Activated CD8-positive, alpha-beta memory T cell treated with anti-CD3 and anti-CD28 coated beads for 1 hour (primary cell): ENCODE measurements at places on chromosomes 4 and X.

GRCh38 chr4:107693132-107693531, 26.9 kb downstream of the PAPSS1 start:
- no peak for DNase-seq

GRCh38 chr4:104524591-104524990, 29.9 kb upstream of the CXXC4 start:
- DNase-seq: no peak

DNA sequence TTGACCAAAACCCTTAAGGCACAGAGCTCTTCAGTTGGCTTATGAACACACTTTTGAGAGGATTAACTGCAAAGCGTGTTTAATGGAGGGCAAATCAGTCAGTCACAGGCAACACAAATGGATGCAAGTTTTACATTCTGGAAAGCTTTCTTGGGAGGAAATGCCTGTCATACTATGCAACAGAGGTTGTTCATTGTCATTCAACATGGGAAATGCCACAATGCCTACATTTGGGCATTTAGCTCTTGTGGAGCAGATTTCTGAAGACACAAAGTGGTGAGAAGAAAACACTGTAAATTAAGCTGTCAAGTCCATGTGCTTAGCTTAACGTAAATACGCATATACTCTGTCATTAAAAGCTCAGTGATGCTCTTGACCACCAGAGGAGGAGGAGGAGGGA, 41.1 kb downstream of the CBLL2 start:
- no peak for DNase-seq

DNA sequence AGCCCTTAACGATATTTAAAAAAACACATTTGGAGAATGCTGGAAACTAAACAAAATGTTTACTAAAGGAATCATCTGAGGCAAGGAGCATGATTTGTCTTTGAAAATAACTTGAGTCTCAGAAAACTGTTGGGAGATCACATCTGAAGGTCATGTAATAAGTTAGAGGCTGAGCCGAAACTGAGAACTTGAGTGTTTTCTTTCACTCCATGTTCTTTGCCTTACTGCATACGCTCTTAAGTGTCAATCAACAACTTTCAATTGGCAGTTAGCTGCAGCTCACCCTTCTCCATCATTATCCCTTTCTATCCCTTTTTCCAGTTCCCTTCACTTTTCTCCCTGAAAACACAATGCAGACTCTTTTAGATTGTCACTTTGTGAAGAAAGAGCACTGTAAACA, 216.2 kb downstream of the ADGRA3 start:
- DNase-seq: no peak

GRCh38 chrX:17744896-17745523, 7.7 kb downstream of the SCML1 start:
- DNase-seq: no peak

DNA sequence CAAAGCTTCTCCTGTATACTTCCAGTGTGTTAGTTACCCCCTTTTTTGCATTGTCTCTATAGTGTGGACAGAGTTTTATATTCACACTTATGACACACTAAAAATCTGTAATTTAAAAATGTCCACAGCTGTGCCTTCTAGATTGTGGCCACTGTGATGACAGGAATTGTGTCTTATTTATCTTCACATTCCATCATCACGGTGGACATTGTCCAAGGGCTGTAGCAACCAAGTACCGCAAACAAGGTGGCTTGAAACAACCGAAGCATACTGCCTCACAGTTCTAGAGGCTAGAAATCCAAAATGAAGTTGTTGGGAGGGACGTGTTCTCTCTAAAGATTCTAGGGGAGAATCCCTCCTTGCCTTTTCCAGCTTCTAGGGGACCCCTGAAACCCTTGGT, 32.3 kb downstream of the CHRNA9 start:
- no peak for DNase-seq

DNA sequence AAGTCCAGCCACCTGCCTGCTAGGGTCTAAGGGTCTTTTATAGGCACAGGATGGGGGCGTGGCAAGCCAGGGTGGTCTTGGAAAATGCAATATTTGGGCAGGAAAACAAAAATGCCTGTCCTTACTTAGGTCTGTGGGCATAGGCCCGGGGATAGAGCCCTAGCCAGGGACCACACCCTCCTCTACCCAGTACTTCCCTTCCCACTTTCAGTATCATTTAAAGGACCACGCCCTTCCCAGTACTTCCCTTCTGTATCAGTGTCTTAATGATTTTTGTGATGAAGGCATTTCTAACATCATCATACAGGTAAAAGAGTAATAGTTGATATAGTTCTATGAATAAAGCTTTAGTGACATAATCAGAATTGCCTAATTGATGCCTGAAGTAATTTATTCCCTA, 11.4 kb downstream of the BANK1 start:
- no peak for DNase-seq

DNA sequence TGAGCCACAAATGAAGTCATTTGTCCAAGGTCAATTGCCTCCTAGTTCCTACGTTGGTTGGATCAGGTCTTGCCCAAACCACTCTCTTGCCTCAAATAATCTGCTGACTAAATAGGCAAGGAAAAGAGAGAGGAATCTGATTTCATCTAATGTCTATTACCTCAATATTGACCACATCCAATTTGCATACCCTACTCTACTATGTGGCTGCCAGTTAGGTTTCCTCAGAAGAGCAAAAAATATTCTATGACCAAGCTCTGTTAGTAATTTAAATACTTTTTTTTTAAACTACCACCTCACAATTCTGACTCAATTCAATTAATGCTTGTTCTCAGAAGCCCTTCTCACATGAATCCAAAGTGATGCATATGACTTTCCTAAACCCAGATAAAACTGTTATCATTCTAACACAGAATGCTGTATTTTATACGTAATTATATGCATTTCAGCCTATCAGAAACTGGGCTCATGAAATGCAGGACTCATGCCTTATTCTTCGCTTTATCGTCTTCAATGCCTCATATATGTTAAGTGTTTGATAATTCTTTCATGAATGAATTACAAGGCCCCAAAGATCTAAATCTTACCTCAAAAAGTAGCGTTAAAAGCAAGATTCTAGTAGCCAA, 98.6 kb downstream of the HUWE1 start:
- no peak for DNase-seq

DNA sequence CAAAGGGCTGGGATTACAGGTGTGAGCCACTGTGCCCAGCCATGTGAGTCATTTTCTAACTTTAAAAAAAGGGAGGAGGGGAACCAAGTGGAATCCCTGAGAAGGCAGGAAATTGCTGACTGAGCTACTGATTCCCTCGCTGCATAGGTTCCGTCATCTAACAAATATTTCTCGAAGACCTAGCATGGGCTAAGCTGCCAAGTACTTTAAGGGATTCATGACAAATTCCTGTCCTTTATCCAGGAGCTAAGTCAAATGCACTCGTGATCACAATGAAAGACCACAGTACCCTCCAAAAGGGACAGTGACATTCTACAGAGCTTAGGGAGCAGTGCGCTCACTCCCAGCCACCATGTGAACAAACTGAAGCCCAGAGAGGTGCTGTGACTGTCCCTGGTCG, 33.2 kb upstream of the MAN2B2 start:
- DNase-seq: no peak

DNA sequence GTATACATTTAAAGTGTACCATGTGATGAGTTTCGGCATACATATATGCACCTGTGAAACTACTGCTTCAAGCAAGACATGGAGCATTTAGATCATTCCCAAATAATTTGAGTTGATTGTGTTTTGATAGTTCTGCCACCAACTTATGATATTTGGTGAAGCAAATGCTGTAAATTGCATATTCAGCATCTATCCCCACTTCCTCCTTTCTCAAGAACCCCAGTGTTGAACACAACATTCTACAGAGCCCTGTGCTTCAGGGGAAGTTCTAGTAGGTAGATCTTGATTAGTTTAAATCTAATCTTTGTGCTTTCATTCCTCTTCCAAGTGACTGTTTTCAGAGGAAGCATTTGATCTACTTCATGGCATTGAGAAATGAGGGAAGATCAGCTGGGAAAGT, 5.4 kb upstream of the SHROOM3 start:
- no peak for DNase-seq

- DNase-seq: no peak
Measured at GRCh38 chr4:109631532-109632108, 71.6 kb downstream of the MCUB start.

DNA sequence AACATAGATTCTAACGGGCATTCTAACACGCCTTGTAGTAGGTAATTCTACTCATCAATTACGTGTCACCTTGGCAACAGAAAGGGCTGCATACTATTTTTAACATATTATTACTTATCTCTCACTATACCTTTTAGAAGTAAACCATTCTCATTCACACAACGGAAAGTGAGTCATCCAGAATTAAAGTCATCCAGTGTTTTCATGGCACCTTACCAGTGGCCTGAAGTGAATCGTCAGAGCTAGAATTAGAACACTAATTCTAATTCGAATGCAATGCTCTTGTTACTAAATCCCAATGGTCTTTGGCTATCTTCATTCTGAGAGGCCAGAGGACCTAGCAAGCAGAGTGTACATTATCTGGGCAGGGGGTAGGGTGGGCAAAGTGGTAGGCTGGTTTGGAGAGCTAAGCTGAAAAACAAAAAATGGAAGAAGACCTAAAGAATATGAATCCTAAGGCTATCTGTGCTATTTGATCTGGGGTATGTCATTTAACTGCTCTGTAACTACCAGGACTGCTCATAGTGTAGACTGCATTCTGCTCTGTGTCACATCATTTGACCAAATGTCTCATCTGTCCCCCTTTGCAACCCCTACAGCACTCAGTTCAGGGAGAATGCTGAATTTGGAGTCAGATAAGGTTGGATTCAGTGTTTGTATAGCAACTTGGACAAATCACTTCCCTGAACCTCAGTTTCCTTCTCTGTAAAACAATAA, 96.5 kb downstream of the HDAC8 start:
- DNase-seq: no peak

- DNase-seq: no peak
Measured at GRCh38 chr4:107825072-107825824, 516 bp downstream of the SGMS2 start.

DNA sequence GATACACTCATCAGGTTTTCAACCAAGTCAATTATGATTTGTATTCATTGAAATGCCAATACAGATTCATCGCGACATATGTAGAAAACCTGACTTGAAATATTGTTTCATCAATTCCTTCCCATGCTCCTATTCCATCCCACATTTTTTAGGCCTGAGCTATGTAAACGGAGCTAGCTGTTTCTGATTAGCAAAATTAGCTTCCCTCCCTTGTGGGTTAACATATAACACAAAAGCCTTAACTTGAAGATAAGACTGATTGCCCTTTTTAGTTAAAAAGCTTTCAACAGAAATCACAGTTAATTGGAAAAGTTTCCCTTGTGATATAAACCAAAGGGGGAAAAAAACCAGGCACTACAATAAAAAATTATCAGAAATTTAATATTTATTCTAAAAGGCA, 32.8 kb upstream of the DCLK2 start:
- no peak for DNase-seq

- DNase-seq: no peak
Measured at GRCh38 chrX:154603438-154604430, 15.3 kb downstream of the CTAG1B start.

GRCh38 chrX:124086411-124086810, 124.9 kb downstream of the STAG2 start:
- no peak for DNase-seq

- no peak for DNase-seq
Measured at GRCh38 chrX:47172549-47172948, 21.1 kb upstream of the UBA1 start.

DNA sequence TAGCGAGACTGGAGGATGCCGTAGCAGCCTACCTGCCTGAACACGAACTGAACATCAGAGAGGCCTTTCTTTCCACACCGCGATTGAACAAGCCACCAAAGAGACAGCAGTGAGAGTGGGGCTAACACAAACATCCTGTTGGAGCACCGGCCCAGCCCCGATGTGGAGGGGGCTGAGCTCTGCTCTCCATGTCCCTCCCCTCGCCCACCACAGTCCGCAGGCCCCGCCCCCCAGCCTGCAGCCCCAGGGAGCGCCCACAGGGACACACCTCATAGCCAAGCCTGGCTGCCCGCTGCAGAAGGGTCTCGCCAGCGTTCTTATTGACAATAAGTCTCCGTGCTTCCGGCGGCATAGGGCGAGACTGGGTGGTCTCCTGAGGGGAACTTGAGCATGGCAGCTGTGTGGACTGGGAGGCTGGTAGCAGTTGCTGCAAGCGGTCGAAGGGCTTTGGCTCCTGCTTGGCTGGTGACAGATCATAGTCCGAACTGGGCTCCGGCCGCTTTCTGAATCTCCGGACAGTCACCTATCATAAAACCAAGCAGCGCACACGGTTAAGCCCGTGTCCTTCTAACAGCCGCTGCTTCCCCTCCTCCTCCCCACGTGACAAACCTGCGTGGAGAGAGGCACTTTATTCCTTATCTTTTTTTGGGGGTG, 35.8 kb downstream of the BCOR start:
- DNase-seq: no peak

DNA sequence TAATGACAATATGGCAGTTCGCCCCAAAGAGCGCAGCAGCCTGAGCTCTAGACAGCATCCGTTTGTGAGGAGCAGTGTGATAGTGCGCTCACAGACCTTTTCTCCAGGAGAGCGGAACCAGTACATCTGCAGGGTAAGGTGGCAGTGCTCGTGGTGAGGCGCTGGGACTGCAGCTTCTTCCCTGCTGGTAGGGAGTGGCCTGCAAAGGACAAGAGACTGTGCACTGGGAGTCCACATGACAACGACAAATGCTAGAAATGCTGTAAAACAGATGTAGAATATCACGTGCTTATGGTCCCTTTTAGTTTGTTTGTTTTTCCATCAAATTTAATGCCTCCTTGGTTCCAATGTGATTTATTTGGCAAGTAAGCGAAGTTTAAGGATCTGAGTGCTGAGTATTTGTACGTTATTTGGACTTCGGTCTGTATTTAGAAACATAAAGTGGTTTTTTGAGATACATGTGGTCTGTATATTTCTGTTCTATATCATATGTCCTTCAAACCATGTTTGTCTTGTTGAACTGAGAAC, 35.8 kb downstream of the CLDN22 start:
- no peak for DNase-seq

DNA sequence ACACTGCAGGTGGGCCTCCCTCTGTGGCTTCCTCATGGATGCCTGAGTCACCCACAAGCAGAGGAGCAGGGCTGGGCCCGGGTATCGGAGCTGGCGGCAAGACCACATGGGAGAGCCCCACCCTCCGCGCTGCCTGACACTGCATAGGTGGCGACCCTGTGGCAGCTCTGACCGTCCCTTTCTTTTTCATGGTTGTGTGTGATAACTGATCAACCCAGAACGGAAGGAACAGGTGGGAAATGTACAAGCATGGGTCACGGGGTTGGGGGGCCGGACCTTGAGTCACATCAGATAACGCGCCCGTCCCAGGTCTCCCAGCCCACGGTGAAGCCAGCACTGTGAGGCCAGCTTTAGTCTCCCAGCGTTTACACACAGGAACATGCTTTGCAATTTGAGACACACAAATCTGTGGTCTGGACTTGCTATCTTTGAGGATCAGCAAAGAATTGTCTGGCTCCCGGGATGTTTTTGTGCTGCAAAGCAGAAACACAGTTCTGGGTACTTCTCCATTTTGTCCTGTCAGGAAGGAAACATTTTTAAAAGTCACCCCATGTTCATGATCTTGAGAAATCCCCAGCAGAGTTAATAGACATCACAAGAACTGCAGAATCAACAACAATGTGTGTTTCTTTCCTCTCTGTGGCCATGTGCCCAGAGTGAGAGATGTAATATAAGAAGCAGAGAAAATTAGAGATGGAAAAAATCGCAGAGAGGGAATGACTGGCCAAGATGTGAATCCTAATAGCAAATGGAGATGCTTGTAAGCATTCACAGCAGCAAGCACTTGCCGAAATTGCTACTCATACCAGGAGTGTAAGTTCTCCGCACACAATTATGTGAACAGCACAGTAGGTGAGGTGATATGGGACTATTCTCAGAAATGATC, 70.1 kb upstream of the CBR4 start:
- no peak for DNase-seq

- no peak for DNase-seq
Measured at GRCh38 chr4:88196523-88197185, 38.2 kb upstream of the ABCG2 start.
